NCI-H1092 (cell line): ENCODE measurements at places on chromosomes 4 and X.

DNA sequence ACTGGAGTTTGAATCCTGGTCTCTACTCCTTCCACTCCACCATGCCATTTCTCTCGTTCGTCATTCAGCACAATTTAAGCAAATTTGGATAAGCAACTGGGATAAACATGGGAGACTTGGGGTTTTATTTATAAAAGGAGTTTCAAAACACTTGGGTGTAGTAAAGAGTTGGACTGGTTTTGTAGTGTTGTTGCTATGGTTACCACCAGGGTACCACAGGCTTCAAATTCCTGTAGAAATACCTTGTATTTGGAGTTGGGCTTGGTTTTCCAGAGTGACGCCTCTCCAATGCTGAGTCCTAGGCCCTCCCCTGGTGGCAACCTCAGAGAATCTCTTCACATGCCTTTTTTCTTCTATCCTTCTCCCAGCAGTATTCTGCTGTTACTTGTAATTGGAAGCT lies 27.9 kb upstream of the PHOX2B start:
- DNase-seq: no peak

GRCh38 chr4:53608242-53608641 lies 17.0 kb upstream of the LNX1 start:
- no peak for DNase-seq

DNA sequence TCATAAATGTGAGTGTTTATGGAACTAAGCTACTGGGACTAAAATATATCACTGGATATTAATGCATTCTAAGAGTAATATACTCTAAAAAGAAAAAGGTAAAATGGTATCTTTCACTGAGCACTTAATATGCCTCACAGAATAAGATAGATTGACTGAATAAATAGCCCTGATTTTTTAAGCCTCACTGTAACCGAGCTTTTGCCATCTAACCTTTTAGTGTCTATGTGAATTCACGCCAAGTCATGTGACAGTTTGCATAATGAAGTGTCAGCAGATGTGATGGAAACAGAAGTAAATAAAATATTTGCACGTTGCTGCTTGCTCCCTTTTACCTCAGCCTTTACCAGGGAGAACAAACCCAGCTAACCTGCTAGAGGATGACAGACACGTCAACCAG lies 119.7 kb upstream of the NWD2 start:
- no peak for DNase-seq

GRCh38 chr4:143858456-143858855 lies 46.9 kb downstream of the GYPE start:
- DNase-seq: no peak

GRCh38 chr4:158656439-158656838 lies 15.2 kb downstream of the C4orf46 start:
- no peak for DNase-seq

DNA sequence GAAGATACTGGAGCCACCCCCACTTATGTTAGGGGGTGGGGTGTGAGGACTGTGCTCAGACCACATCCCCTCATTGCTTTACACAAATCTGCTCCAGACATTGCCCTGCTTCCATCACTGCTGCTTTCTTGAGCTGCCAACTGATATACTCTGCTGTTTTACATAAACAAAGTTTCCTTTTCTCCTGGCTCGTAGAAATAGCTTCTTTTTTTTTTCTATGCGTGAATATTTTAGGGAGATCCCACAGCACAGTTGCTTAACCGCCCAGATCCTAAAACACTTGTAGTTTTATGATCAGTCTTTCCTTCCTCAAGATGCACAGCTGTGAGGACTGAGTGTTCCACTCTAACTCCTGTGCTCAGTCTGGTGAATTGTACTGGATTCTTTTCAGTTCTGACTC lies 768.4 kb downstream of the PCDH18 start:
- DNase-seq: no peak

DNA sequence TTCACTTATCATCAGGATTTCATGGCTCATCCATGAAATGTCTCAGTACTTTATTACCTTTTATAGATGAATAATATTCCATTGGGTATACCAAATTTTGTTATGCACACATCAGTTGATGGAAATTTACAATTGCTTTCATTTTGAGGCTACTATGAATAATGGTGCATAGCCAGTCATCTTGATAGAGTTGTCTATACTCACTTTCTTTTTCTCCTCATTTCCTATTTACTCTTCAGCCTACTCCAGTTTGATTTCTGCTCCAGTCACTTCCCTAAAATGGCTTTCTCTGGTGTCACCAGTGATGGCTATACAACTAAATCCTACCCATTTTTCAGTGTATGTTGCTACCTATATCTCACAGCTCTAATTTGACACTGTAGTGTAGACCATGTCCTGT lies 743.5 kb upstream of the MAGEB2 start:
- no peak for DNase-seq

DNA sequence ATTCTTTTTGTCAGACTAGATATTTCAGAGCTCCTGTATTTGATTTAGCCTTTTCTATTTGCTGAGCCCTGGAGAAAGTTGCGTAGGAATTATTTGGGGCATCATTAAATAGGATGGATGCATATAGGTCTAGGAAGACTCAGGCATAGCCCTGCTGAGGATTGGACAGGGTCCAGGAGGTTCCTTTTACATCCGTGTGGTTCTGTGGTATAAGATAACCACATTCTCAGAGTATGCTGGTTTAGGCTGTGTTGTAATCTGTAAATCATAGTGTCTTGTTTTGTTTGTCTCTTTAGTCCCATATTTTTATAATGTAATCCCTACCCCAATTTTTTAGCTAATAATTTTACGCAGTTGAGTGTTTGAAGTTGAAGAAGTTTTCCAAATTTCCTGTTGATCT lies 513.7 kb downstream of the RPA4 start:
- DNase-seq: no peak

DNA sequence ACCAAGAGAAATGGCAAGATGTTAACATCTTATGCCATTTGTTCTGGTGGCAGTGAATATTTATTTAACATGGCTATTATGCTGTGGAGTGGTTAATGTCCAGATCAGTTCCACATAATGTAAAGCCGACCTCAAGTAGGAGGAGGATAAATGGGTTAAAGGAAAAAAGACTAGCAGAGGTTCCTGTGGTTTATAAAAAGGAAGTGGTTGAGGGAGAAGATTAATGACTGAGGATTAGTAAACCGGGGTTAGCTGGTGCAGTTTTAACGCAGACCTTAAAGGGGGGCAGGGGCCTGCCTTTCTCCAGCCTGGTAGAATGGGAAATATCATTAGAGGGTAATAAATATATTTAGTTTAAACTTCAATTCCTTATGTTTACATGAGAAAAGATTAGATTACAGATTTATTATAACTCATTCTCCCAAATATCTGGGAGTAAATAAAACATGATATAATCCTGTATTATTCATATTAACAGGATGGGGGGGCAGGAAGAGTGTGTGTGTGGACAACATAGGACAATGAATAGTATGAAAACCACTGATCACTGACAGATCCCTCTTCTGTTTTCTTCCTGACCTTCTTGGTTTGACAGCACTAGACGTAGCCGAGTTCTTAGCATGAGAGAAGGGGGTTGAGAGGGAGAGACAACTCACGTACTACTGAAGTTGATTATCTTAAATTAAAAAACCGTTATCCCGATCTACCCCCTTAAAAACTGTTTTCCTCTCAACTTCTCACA lies 124.1 kb upstream of the LIMCH1 start:
- DNase-seq: no peak

DNA sequence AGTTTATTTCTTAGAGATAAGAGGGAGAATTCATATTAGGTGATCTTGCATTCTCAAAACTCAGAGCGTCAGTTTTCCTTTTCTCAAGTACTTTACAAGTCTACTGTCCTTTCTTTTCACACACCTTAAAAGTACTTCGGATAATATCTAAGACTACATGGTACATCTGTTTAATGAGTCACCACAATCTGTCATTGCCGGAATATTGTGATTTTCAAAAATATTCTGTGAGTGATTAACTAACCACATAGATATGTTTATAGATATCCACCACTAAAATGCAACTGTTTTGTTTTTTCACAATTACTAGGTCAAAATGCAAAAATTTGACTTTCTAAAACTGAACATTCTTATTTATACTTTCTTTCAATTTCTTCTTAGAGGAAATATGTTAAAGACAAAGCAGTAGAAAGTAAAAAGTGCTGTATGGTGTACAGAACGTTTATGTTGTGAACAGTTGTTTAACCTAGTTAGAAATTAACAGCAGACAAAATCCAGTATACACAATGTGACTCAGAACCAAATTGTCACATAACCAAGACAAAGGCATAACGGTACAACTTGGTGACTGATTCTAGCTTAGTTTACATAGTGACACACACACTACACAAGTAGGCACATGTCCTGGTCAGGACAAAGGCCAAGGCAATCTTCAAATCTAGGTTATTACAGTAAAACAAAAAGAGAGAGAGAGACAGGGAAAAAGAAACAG lies 482.9 kb downstream of the NAF1 start:
- DNase-seq: no peak

GRCh38 chr4:102390438-102390837 lies 45.2 kb upstream of the SLC39A8 start:
- DNase-seq: no peak

DNA sequence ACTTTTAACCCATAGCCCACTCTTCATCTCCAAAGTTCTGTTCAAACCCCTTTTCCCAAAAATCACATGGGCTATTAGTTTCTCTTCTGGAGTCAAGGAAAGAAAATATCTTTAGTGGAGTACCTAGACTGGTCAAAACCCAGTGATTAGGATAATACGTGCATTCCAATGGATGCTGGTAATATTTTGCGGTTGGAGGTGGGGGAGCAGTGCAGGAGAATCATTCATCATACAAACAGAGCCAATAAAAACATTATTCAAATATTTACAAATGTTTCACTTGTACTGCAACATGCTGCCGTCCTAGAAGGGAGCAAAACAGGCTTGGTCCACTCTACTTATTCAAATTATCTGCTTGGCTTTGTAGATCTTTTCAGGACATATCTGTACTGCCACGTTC lies 57.2 kb upstream of the RAB9B start:
- no peak for DNase-seq

DNA sequence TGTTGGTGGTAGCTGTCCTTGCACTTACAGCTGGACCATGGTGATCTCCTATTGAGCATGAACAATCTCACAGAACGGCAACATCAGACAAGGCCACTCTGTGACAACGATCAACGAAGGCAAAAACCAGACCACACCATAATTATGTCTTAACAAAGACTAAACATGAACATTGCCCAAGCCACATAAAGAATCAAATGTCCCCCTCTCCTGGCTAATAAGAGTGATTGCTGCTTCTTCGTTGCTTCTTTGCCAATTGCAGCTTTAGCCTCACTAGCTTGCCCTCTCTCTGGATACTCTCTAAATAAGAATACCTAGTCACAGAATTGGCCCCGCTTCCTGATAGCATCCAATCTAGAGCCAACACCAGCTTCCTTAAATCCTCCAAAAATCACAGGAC lies 41.5 kb upstream of the PGRMC1 start:
- no peak for DNase-seq

GRCh38 chrX:140123446-140123845 lies 158.1 kb upstream of the CXorf66 start:
- DNase-seq: no peak

DNA sequence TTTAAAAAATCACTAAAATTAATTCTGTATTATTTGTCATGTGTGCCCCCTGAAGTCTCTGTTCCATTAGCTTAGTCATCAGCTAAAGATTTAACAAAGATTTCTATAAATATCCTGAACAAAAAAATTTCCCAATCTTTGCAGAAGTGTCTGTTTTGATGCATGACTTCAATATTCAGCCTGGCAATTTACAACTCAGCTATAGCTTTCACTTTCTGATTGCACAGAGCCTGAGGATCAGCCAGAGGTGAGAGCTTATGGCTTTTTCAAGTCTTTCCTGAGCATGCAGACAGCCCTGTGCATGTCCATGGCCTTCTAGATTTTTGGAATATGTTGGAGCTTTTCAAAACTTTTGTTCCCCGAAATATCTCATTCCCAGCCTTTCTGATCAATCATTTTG lies 420.1 kb downstream of the ZNF674 start:
- no peak for DNase-seq

DNA sequence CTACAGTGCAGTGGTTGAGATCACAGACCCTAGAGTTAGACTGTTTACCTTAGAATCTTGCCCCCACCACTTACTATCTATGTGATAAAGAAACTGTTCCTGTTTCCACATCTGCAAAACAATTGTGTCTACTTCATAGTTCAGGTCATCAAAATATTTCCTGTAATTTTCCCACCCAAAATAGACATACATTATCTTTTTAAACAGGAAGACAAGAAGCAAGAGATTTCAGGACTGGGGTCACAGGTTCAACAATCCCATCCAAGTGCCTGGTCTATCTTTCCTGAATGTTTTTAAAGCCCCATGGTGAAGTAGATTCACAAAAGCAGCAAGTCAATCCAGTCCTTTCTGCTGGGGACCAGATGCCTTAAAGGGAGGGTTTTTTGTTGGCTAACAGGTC lies 41.8 kb upstream of the CT47C1 start:
- DNase-seq: no peak

DNA sequence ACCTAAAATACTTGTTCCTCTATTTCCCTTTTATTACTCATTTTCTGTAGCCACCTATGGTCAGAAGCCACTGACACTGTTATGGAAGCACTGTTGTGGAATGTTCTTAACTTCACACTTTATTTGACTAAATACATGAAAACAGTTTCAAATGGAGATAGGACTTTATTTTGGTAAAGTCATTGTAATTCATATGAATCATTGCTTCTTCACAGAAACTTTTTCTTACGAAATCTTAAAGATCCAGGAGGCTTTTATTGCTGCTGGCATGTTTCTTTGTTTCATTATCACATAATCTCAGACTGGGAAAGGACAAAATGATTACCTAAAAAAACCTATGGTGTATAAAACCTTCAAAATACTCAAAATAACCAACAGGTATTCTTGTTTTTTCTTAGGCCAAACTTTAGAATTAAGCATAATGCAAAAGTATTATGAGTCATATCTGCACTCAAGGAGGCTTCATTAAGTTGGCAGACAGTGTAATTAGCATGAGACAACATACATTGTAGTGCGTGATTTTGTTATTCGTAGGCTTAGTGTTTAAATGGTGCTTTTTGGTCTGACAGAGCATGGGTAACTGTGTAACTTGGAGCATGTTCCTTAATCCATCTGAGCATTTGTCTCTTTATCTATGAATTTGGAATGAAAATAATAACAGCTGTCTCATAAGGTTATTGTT lies 58.0 kb downstream of the SH3BGRL start:
- DNase-seq: no peak
